ENCODE measurements at places on chromosomes 5 and 9. TPM values are rescaled to one million over a fixed set of nuclear protein-coding genes. Genes with fewer than 3 reads are reported as not detected.

GRCh38 chr5:1383344-1383743 is 38.4 kb upstream of the CLPTM1L start:
- peaks cover 25% of the 10 kb centered on the region for H3K4me1 ChIP-seq
- H3K4me3 ChIP-seq = no peak overlapping the region
- peaks cover 50% of the 10 kb centered on the region for H3K27me3 ChIP-seq
- no peak overlapping the region for H3K27ac ChIP-seq

GRCh38 chr5:99355881-99356280 is 427.1 kb upstream of the CHD1 start:
- no peak overlapping the region for H3K4me3 ChIP-seq
- no peaks in the 10 kb centered on the region for H3K36me3 ChIP-seq
- no peaks in the 10 kb centered on the region for H3K27me3 ChIP-seq
- H3K27ac ChIP-seq = no peak overlapping the region

DNA sequence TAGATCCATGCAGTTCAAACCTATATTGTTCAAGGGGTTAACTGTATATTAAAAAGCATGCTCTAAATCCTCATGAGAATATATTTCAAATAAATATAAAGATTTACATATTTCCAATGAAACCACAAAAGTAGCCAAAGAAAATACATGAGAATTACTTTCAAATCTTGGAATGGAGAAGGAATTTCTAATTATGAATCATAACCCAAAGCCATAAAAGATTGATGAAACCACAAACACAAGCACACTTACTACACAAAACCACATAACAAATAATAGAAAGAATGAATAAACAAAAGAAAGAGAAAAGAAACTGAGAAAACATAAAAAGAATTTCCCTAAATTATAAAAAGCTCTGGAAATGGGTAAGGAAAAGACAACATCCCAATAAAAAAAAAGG is 16.0 kb downstream of the ERP44 start:
- H3K4me1 ChIP-seq = peaks cover 4% of the 10 kb centered on the region
- H3K27ac ChIP-seq = no peak overlapping the region
- no peak for DNase-seq

- no peak overlapping the region for H3K27ac ChIP-seq
- no peaks in the 10 kb centered on the region for H3K36me3 ChIP-seq
- DNase-seq = no peak
- no peaks in the 10 kb centered on the region for H3K4me1 ChIP-seq
- no peaks in the 10 kb centered on the region for H3K27me3 ChIP-seq
These were observed 462.9 kb downstream of the DMRT2 start for GRCh38 chr9:1513105-1513504.

FCN2 gene
- not detected for total RNA-seq

GRCh38 chr9:91755761-91756509 is 194.1 kb downstream of the ROR2 start:
- DNase-seq = no peak
- no peaks in the 10 kb centered on the region for H3K27me3 ChIP-seq
- peaks cover 3% of the 10 kb centered on the region for H3K36me3 ChIP-seq
- no peak overlapping the region for H3K4me3 ChIP-seq
- H3K27ac ChIP-seq = peak overlapping the region; percentile 1

- H3K36me3 ChIP-seq = no peaks in the 10 kb centered on the region
- H3K27me3 ChIP-seq = no peaks in the 10 kb centered on the region
- no peak overlapping the region for H3K4me3 ChIP-seq
These were observed 248.1 kb downstream of the PIK3R1 start for GRCh38 chr5:68463606-68464005.

GRCh38 chr5:109584986-109585599 is 104.6 kb upstream of the MAN2A1 start:
- H3K36me3 ChIP-seq = no peaks in the 10 kb centered on the region
- no peaks in the 10 kb centered on the region for H3K4me1 ChIP-seq
- DNase-seq = no peak
- no peaks in the 10 kb centered on the region for H3K27me3 ChIP-seq

GRCh38 chr5:143717400-143717799 is 94.6 kb upstream of the HMHB1 start:
- DNase-seq = no peak
- H3K27ac ChIP-seq = no peak overlapping the region
- H3K4me3 ChIP-seq = no peak overlapping the region

RNF183 gene
- total RNA-seq = not detected

Data from sigmoid colon (tissue), 7 donors.